ENCODE measurements at places on chromosomes 6 and 20. TPM values are rescaled to one million over a fixed set of nuclear protein-coding genes. Genes with fewer than 3 reads are reported as not detected.

DNA sequence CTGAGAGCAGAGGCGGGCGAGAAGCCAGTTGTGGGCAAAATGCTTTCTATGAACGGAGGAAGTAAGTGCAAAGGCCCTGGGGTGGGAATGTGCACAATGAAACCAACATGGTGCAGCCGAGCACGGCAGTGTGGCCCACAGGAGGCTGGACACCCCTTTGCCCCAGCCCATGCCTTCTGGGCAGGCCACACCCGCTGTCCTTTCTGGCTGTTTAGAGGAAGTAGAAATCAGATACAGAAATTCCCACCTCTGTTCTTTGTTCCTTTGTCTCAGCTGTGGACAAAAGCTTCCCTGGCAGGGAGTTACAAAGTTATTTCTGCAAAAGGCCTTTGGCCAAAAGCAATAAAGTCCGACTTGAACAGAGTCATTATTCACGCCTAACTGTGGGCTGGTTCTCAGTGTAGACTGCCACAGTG lies 11.9 kb downstream of the SULF2 start:
- H3K36me3 ChIP-seq, result no peaks in the 10 kb centered on the region
- peaks cover 32% of the 10 kb centered on the region for H3K4me1 ChIP-seq
- no peak overlapping the region for H3K27ac ChIP-seq
- H3K4me3 ChIP-seq, result no peak overlapping the region
- H3K27me3 ChIP-seq, result no peaks in the 10 kb centered on the region

- H3K36me3 ChIP-seq, result peaks cover 22% of the 10 kb centered on the region
- peaks cover 13% of the 10 kb centered on the region for H3K4me1 ChIP-seq
- H3K4me3 ChIP-seq, result no peak overlapping the region
- H3K27me3 ChIP-seq, result no peaks in the 10 kb centered on the region
- H3K27ac ChIP-seq, result no peak overlapping the region
- no peak for DNase-seq
These were observed 50.7 kb downstream of the STK35 start for GRCh38 chr20:2152317-2152716.

DNA sequence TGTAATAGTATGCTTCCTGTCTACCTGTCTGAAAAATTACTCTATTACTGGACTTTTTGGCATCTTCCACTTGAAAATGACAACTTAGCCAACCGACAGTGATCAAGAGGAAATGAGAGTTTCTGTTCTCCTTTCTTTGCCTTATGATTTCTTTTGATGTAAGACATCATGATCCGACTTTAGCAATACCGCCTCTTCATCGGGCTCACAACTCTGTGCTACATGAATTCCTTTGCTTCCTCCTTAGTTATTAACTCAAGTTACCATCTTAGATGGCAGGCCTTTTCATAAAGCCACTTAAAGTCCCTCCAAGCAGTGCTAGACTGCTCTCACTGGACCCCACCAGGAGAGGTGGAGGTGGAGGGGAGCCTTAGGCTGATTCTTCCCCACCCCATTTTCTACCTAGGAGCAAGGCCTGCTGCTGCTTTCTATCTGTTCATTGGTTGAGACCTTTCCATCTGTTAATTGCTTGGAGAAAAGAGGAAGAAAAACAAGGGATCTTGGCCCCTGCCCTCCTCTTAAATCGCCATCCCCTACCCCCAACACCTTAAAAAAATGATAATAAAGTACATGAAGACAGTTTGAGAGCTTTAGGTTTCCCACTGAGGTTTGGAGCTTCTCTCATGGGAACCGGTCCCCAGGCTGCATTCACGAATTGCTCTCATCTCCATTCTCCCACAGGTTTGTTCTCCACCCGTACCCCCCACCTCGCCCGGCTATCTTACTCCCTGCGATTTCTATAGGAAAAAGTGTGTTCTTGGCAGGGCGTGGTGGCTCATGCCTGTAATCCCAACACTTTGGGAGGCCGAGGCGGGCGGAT lies 21.6 kb upstream of the MCM3 start:
- H3K4me1 ChIP-seq, result peaks cover 48% of the 10 kb centered on the region
- no peaks in the 10 kb centered on the region for H3K36me3 ChIP-seq
- H3K27ac ChIP-seq, result peak overlapping the region; percentile 77
- no peak for DNase-seq
- no peak overlapping the region for H3K4me3 ChIP-seq
- no peaks in the 10 kb centered on the region for H3K27me3 ChIP-seq

GRCh38 chr20:58237318-58238132 lies 9.1 kb upstream of the ANKRD60 start:
- no peak for DNase-seq
- H3K4me3 ChIP-seq, result peak overlapping the region; percentile 56
- peaks cover 46% of the 10 kb centered on the region for H3K36me3 ChIP-seq
- no peak overlapping the region for H3K27ac ChIP-seq

- peaks cover 16% of the 10 kb centered on the region for H3K36me3 ChIP-seq
- H3K4me1 ChIP-seq, result peaks cover 73% of the 10 kb centered on the region
- DNase-seq, result no peak
- peak overlapping the region; percentile 91 for H3K27ac ChIP-seq
These were observed 491 bp downstream of the GPSM3 start for GRCh38 chr6:32191696-32192607.

GRCh38 chr6:33411632-33412005 lies 805 bp downstream of the PHF1 start:
- H3K4me3 ChIP-seq, result peak overlapping the region; percentile 96
- peak overlapping the region; percentile 98 for H3K27ac ChIP-seq
- peaks cover 37% of the 10 kb centered on the region for H3K4me1 ChIP-seq
- no peak for DNase-seq
- H3K27me3 ChIP-seq, result no peaks in the 10 kb centered on the region

MAFB gene
- total RNA-seq, result 63.3 TPM

NHLRC1 gene
- 2.4 TPM for total RNA-seq
